ENCODE measurements at places on chromosomes 12 and 14.

- DNase-seq = no peak
Measured at GRCh38 chr14:99119554-99120525, 152.2 kb downstream of the BCL11B start.

DNA sequence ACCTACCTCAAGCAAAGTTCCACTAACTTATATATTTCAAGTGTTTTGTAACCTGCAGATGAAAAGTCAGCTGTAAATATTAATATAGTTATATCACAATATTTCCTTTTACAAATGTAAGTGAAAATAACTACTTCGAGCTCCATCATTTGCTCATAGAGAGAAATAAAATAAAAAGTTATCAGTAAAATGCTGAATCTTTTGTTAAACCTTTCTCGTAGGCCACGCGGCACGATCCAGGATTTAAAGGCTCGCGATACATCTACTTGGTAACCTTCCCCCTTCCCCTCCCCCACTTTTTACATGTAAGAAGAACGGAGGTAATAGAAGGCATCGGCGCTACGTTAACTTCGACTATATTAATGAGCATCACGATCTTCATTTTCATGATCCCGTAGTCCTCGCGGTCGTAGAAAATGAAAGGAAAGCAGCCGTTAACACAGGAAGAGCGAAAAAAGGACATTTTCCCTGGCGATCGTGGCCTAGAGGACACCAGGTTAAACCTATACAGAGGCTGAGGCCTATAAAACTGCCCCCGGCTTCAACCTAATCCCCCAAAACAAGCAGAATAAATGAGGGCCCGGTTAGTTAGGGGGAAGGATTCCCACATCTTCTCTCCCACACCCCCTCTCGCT lies 508 bp downstream of the HNRNPC start:
- DNase-seq = peak; percentile 73

- no peak for DNase-seq
Measured at GRCh38 chr12:31033681-31034080, 40.0 kb upstream of the DDX11 start.

- DNase-seq = no peak
Measured at GRCh38 chr12:39365364-39366001, 77.4 kb downstream of the KIF21A start.

GRCh38 chr12:122980183-122981035 lies at the start of gene ARL6IP4:
Gene ARL6IP4 (plus strand): TSS chr12:122980681. CDS start chr12:122981140, 459 bp downstream.
- DNase-seq = peak; percentile 78

- no peak for DNase-seq
Measured at GRCh38 chr12:39777465-39777864, 157.9 kb upstream of the ABCD2 start.

GRCh38 chr12:77167801-77168200 lies 102.4 kb upstream of the E2F7 start:
- DNase-seq = no peak

DNA sequence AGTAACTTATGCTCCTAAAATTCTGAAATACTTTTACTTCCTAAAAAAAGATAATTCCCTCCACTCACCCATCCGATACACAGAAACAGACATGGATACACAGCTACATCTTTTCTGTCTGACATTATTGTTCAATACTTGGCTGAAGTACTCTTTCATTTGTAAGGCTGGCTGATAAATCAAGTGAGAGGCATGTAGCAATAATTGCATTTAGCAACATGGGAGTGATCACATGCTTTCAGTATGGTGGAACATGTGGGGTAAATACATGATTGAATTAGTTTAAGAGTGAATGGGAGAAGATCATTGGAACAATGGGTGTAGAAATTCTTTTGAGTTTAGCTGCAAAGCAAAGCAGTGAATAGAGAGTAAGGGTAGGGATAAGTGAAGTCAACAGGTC lies 25.6 kb downstream of the PTPRQ start:
- DNase-seq = no peak

DNA sequence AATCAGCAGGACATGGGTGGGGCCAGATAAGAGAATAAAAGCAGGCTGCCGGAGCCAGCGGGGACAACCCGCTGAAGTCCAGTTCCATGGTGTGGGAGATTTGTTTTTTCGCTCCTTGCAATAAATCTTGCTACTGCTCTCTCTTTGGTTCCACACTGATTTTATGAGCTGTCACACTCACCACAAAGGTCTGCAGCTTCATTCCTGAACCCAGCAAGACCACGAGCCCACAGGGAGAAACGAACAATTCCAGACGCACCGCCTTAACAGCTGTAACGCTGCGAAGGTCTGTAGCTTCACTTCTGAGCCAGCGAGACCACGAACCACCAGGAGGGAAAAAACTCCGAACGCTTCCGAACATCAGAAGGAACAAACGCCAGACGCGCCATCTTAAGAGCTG lies 2.8 kb upstream of the CNIH1 start:
- DNase-seq = no peak

GRCh38 chr12:58443981-58444371 lies 476.3 kb downstream of the LRIG3 start:
- no peak for DNase-seq

- DNase-seq = peak; percentile 83
Measured at GRCh38 chr12:124940393-124941169, 26.1 kb upstream of the UBC start.

- DNase-seq = no peak
Measured at GRCh38 chr14:51957950-51958349, 31.4 kb upstream of the RTRAF start.

DNA sequence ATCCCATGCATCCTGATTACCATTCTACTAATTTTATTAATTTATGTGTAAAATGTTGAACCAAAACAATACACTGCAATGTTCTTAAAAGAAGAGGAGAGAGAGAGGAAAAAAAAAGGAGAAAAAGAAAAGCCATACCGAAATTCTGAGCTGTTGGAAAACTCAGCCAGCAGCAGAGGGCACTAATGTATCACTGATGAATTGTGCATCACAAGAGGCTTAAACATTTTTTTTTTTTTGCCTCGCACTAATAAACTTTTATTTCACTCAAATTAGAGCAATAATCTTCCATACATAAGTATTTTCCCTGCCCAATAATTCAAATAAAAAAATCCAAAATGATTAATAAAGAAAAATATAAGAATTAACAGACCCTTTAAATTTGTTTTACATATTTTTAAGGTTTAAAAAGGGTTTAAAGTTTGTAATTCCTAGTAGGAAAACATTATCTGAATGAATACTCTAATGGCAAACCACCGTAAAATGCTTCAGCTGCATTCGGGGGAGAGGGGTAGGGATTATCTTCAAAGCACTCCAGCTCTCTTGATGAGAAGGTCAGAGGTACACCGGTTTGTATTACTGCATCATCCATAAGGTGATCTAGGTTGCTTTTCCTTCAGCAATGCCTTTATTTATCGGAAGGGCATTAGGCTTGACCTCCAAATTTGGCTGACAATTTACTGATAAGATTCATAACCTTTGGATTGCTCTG lies 41.9 kb downstream of the ATP23 start:
- peak; percentile 71 for DNase-seq

DNA sequence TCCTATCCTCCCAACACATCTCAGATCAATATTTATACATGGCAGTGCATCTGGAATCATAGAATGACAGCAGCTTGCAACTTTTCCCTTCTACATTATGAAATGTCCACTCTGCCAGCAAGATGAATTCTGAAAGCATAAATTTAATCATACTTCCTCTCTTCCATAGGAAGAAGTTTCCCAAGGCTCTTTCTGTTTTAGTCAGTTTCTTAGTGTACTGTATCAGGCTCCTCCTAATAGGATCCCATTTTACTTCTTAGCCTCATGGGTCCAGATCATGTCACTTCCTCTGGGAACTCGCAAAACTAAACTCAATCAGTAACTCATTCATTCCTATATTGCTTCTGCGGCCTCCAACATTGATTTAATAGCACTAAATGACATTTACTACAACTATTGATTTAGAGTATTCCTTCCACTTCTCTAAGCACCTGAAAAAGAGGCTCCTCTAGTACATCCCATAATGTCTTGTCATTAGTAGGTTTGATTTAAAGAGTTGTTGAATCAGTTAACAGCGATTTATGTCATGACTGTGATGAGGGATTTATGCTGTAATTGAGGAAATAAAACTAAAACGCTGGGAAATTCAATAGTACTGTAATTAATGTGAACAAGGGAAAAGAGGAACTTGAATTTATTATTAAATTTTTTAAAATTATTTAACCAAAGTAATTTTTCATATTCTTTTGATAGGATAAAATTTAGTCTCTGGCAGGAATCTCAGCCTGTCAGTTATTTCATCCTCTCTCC lies 4.0 kb downstream of the CLEC1A start:
- no peak for DNase-seq

DNA sequence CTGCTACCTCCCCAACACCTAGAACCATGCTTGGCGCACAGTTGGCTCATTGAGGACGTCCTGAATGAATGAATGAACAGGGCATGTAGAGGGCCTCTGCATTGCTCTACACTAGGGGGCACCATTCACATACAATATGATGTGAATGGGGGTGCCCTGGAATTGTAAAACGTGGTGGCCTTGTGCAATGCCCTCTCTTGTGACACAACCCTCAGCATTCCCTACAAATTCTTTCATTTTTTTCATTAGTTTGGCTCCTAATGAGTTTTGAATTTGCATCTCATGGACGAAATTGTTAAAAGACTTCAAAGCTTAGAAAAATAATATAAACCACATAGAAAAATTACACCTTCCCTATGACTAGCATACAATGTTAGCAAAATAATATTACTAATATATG lies 2.3 kb upstream of the DIO2 start:
- peak; percentile 9 for DNase-seq

DNA sequence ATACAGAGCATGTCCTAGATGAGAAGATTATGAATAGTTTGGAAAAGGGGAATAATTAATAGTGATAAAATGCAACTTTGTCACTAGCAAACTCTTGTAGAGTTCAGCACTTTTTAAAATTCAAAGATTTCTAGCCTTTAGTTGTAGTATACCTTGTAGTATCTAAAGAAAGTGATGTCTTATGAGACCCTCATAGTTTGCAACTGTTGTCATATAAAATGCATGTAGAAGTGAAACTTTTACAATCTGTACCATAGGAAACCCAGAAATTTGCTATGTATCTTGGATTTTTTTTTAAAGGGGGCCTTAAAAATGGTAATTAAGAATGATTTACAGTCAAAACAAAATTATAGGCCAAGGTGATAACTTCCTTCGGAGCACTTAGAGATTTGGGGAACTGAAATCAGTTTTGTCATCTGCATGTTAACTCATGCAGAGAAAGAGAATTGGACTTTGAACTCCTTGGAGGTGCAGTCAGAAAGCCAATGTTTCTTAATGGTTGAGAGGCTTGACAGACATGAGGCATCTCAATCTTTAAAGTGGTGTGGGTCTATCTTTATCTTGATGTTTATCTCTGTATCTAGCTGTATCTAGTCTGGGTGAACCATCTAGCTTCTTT lies 1.3 kb downstream of the LRRK2 start:
- no peak for DNase-seq

- DNase-seq = no peak
Measured at GRCh38 chr14:35301735-35302528, 9.8 kb downstream of the PSMA6 start.

- DNase-seq = peak; percentile 85
Measured at GRCh38 chr12:6953442-6954315, 2.5 kb downstream of the PTPN6 start.

- peak; percentile 83 for DNase-seq
Measured at GRCh38 chr14:90419200-90419599, 22.4 kb downstream of the CALM1 start.

GRCh38 chr14:71606575-71606974 lies 325.7 kb upstream of the RGS6 start:
- no peak for DNase-seq

DNA sequence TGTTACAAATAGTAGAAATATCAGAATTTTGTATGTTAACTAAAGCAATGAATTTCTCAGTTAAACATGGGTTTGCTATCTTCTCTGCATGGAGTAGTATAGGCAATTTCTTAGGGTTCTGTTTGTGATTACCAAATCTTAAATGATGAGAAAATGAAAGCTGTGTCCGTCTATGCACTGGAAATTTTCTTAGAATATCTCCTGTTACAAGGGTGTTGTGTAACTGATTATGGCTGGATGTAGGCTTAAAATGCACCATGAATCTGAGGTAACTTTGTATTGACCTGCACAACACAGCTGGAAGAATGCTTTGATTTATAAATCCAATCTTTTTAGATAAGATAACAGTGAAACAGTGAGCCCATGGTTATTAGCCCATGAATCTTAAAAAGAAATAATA lies 17.8 kb downstream of the TRIP11 start:
- no peak for DNase-seq

GRCh38 chr12:87320724-87321123 lies 708.5 kb downstream of the C12orf50 start:
- DNase-seq = no peak

DNA sequence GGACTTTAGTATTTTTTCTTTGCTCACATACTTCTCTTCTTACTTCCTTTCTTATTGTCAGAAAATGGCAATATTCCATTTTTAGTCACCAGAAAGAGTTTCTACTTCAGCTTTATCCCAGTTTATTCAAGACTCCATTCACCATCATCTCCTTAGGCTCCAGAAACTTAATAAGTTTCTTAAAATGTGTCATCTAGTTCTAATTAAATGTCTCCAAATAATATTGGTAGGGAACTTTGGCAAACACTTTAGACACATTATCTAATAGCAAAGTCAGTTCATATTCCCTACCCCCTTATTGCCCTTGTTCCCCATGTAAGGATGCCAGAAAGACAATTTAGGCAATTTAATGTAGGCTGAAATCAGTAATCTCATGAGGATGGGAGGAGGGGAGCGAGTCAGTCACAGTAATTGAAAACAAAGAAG lies 15.1 kb downstream of the EPYC start:
- DNase-seq = peak; percentile 71

DNA sequence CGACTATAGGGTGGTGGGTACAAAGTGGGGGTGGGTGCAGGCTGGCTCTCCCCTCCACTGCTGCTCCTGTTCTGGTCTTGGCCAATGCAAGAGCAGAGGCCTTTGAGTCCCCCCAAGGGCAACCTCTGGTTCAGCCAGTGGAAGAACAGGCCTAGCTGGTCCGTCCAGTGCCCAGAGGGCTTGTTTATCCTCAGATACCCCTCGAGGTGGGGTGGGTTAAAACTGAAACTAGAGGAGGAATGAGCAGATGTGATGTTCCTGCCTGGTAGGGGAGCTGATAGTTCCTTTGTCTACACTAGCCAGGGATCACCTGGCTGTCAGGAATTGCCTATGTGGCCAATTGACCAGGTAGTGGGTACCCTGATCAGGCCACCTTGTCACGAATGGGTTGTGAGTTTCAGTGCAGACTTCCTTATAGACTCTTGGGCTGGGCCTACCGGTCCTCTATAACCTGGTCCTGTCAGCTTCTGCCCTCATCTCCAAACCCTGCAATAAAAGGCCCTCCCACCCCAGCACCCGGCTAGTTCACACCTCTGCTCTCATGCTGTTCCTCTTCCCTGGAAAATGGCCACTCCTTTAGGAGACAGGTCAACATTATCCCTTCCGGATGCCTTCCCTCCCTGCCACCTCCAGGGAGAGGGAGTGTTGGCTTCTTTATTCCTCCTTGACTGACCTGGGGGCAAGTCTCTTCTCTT lies 10.7 kb upstream of the HSP90AA1 start:
- no peak for DNase-seq

GRCh38 chr14:98578204-98578603 lies 693.8 kb downstream of the BCL11B start:
- DNase-seq = no peak

GRCh38 chr12:120342175-120343038 lies 14.8 kb upstream of the PLA2G1B start:
- DNase-seq = no peak

Measured in hindlimb muscle (tissue), 1 donor.